ENCODE measurements at places on chromosomes 5 and 9.

DNA sequence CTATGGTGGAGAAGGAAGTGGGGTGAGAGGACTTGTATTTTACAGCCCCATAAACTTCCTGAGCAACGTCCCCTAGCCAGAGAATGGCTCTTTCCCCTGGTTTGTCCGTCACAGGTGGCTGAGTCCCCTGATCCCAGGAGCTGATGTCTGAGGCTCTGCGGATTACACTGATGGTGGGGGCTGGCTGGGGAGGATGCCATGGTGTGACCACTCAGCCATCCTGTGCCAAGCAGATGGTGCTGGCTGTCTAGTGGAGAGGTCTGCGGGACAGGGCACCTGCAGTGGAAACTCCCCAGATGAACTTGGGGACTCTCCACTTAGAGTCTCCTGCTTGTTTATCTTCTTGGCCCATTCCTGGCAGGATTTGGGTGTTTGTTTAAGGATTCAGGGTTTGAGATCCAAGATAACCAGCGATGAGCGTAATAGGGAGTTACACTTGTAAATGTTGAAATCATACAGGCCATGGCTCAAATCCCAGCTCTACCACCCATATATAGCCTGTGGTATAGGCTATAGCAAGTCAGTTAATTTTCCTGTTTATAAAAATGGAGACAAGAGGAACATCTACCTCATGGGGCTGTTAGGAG, 4.7 kb upstream of the PTGS1 start:
- DNase-seq = no peak

GRCh38 chr9:1994180-1994579, 21.0 kb upstream of the SMARCA2 start:
- DNase-seq = no peak

GRCh38 chr9:125701351-125701750, 5.7 kb downstream of the MAPKAP1 start:
- DNase-seq = peak; percentile 27

GRCh38 chr9:134546246-134546731, 95.3 kb upstream of the COL5A1 start:
- no peak for DNase-seq

GRCh38 chr9:88578121-88579049, 43.4 kb downstream of the NXNL2 start:
- peak; percentile 87 for DNase-seq

DNA sequence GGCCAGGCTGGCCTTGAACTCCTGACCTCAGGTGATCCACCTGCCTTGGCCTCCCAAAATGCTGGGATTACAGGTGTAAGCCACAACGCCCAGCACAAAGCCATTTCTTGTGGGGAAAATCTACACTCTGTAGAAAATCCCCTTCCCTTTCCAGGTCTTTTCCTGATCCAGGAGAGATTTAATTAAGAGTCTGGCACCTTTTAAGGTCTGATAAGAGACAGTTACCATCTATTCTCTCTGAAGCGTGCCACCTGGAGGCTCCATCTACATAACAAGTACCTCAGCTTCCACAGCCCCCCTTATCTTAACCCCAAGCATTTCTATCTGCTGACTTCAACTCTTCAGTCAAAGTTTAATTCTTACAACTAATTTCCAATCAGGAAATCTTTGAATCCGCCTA, 71.4 kb upstream of the CDK20 start:
- DNase-seq = no peak

GRCh38 chr9:132769906-132770769, 99.9 kb downstream of the GTF3C4 start:
- peak; percentile 79 for DNase-seq

DNA sequence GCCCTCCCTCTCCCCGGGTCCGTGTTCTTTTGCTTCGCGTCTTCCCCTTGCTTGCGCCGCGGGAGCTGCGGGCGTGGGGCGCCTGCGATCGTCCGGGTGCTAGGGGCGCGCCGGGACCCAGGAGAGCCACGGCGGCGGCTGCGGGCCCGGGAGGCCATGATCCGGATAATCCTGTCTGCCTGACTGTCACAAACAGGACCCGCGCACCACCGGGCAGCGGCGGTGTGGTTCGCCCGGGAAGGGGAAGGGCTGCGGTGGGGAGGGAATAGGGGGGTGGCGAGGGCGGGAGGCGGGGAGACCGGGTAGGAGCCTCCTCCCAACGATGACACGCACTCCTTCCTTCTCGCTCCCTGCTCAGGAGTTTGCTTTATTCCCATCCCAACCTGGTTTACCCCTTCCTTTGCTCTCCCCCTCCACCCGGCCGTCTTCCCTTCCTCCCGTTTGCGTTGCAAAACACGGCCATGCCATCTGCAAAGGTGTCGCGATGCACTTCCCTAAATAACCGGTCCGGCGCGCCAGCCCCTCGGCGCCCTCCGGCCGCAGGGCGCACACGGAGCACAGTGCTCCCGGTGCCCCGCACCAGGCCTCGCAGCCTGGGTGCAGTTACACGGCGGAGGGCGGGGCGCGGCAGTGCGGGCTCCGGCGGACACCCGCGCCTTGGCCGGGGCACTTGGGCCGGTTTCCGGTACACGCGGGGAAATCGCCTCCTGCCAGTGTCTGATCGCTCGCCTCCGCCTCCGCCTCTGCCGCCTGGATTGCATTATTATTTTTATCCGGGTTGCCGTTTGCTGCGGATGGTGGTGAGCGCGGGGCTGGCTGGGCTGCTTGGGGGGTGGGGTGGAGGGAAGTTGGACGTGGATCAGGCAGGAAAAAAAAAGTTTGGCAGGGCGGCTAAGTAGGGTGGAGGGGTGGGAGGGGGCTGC, 1.5 kb downstream of the SMARCA2 start:
- DNase-seq = peak; percentile 59

DNA sequence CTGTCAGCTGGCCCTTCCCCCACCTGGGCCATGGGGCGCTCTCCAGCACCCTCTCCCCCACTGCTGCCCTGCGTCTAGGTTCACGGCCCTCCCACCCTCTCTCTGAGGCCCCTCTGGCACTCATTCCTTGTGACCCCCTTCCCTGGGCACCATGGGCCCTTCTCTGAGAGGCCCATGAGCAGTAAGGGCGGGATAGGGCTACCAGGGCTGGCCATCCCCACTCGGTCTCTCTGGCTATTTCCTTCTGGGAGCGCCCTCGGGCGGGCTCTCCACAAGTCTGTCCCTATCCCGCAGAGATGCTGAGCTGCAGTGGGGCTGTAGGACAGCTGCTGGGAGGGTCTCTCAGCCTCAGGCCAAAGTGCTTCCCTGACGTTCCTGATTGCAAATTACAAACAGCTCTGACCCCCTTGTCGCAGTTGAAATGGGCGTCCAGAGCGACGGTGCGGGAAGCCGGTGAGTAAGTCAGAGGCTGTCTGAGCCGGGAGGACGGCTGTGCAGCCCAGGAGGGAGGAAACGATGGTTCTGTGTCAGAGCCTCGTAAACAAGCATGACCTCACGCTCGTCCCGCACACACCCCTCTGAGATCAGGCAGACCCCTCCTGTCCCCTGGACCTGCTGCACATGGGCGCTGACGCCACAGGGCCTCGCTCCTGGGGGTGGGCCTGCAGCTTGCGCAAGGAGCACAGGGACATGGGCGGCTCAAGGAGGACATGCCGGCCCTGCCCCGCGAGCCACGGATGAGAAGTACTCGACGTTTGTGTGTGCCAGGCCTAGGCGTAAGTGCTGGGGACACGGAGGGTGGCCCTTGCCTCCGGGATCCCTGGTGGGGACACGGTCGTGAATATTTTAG, 36.3 kb upstream of the GFPT2 start:
- DNase-seq = no peak

DNA sequence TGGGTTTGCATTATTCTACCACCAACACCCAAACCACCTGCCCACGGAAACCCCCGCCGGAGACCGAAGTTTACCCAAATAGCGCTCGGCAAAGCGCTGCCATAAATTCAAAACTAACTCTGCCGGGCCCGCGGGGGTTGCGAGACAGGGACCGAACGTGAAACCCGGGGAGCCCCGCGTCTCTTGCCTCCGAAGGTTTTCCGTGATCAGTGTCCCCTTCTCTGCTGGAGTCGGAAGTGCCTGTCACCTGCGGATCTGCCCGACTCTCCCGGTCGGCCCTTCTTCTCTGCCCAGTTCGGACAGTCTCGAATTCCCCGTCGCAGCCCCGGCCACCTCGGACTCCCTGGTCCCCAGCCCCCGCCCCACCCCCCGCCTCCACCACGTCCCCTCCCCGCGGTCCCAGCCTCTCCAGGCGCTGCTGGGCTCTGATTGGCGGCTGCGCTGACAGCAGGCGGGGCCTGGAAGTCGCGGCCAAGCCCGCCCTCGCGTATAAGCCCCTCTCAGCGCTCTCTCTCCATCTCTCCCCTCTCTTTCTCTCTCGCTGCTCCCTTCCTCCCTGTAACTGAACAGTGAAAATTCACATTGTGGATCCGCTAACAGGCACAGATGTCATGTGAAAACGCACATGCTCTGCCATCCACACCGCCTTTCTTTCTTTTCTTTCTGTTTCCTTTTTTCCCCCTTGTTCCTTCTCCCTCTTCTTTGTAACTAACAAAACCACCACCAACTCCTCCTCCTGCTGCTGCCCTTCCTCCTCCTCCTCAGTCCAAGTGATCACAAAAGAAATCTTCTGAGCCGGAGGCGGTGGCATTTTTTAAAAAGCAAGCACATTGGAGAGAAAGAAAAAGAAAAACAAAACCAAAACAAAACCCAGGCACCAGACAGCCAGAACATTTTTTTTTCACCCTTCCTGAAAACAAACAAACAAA, at the start of gene RORB:
TSS of gene RORB (plus strand) at position 517 of the 929 bp plus-strand sequence. CDS start 642 bp downstream, outside the sequence.
- peak; percentile 34 for DNase-seq

DNA sequence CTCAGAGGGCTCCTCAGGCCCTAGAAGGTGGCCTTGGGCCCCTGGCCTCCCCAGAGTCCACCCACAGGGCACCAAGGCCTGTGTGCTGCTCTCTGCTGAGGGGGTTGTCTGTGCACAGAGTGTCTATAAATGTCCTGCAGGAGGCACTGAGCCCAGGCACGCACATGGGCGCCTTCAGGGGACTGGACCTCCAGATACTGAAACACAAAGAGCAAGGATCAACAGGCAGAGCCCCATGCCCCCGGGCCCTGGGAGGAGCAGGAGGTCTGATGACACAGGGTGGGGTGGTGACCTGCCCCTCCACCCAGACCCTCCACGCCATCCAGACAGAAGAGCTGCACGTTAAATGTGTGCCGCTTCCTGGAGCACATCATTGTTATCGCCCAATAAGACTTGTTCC, 64.6 kb upstream of the SIMC1 start:
- no peak for DNase-seq

- no peak for DNase-seq
These were observed 197.1 kb downstream of the ICE1 start for GRCh38 chr5:5619546-5619945.

DNA sequence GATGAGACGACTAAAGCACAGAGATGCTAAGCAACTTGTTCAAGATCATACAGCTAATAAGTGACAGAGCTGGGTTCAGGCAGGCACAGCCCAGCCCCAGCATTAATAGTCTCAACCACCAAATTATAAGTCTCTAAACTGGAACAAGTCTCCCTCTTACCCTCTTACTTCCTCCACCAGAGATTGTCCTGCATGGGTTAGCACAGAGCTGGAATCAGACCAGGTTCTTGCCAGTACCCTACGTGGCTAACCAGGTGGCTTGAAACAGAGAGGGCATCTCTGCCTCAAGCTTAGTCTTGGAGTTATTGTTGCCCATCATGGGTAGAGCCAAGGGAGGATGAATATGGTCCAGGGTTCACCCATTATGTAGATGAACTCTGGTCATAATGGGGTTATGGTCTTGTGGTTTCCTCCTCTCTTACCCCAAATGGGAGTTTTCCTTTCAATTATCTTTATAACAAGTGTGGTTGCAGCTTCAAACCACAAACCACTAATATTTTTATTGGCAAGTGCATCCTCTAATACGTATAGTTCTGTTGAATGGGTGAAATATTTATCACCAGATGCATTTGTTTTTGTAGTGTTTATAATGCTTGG, 8.3 kb upstream of the XPA start:
- no peak for DNase-seq

- DNase-seq = no peak
These were observed 103.0 kb downstream of the COL5A1 start for GRCh38 chr9:134744385-134745295.

- no peak for DNase-seq
These were observed 70.5 kb upstream of the LRRTM2 start for GRCh38 chr5:138945421-138946240.

DNA sequence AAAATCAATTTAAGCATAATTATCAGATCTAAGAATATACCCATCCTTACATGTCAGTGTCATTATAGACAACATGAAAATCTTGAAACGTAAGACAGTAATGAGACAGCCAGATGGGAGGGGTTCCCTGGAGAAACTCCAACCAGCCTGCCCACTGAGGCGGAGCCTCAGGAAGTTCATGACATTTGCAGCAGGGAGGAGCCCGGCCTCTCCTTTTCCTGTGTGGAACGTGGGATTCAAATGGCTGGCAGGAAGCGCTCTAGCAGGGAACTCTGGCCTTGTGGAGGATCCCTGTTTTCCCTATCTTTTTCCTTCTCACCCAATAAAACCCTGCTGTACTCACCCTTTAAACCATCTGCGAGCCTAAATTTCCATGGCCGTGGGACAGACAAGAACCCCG, 176.6 kb upstream of the KCNN2 start:
- no peak for DNase-seq
